ENCODE measurements at places on chromosomes 11 and 22.

GRCh38 chr11:14537134-14537599, 17.0 kb upstream of the PSMA1 start:
- peak; percentile 36 for DNase-seq

DNA sequence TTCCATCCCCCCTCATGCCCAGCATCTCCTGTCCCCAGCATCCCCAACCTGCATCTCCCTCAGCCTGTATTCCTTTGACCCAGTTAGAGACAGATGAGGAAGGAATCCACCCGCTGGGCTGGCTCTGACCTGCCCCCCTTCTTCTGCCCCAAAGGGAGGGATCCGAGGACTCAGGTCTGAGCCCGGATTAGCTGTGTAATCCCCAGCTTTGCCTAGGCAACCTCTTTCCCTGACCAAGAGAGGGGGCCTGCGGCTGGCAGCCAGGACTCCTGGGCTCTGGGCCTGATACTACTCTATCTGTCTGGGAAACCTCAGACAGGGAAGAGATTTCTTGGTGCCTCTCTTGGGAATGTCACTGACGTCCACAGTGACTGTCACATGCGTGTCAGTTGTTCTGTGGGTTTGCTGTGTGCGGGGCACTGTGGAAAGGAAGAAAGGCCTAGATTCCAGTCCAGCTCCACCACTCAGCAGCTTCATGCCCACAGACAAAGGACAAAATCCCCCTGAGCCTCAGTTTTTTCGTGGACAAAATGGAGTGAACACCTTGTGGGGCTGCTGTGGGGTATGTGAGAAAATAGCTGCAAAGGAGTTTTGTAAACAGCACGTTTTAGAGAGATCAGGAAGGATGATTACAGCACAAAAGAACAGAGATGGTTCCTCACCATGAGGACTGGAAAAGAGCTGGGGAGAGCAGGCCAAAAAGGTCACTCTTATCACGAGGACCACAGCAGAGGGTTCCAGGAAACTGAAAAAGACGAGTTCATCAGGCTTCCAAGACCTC, 1.3 kb upstream of the NDUFV1 start:
- DNase-seq: no peak

DNA sequence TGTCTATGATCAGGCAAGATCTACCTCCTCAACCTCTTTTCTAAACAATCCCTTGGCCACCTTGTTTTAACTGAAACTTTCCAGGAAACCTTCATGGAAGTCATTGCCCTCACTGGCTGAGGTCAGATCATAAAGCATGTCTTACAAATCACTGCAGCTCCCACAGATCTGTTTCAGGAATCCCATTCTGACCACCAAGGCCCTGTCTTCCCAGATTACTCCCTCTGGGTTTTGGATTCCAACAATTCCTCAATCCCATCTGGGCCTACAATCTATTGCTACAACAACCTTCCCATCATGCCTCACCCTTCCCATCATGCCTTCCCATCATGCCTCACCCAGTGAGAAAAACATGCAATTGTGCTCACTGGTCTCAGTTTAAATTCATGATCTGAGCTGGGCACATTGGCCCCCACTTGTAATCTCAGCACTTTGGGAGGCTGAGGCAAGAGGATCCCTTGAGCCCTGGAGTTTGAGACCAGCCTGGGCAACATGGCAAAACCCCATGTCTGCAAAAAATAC, 15.9 kb downstream of the ADAMTS15 start:
- no peak for DNase-seq

DNA sequence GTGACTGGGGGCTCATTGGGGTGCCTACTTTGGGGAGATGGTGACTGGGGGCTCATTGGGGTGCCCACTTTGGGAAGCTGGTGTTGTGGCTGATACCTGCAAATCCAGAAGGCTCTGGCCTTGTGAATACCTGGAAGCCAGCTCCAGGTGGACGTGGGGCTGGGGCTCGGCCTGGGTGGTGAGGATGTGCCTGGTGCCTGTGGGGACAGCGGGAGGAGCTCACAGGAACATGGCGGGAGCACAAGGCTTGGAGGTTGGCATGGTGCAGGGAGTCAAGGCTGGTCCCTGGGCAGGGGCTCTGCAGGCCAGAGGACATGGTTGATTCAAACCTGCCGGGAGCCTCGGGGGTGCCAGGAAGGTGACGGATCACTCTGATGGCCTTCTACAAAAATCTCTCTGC, 1165.7 kb downstream of the BRD1 start:
- no peak for DNase-seq

- DNase-seq: no peak
Measured at GRCh38 chr11:63845911-63846310, 7.0 kb downstream of the MARK2 start.

- DNase-seq: no peak
Measured at GRCh38 chr22:21628386-21629254, 1.2 kb downstream of the YDJC start.

GRCh38 chr22:21738966-21739365, 3.4 kb upstream of the YPEL1 start:
- no peak for DNase-seq

DNA sequence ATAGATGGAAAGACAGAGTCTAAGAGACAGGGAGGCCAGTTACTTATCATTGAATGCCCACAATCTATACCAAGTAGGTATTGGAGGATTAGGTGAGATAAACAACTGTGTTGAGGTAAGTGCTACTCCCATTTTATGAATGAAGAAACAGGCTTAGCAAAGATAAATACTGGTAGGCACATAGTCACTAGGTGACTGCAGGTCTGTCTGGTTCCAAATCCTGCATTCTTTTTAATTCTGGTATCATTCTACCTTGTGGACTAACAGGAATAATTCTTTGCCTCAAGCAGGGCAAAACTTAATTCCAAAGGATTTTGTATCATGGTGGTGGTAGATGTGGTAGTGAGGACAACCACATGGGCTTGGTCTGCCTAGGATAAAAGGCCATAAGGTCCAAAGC, 28.4 kb downstream of the RNF169 start:
- no peak for DNase-seq

DNA sequence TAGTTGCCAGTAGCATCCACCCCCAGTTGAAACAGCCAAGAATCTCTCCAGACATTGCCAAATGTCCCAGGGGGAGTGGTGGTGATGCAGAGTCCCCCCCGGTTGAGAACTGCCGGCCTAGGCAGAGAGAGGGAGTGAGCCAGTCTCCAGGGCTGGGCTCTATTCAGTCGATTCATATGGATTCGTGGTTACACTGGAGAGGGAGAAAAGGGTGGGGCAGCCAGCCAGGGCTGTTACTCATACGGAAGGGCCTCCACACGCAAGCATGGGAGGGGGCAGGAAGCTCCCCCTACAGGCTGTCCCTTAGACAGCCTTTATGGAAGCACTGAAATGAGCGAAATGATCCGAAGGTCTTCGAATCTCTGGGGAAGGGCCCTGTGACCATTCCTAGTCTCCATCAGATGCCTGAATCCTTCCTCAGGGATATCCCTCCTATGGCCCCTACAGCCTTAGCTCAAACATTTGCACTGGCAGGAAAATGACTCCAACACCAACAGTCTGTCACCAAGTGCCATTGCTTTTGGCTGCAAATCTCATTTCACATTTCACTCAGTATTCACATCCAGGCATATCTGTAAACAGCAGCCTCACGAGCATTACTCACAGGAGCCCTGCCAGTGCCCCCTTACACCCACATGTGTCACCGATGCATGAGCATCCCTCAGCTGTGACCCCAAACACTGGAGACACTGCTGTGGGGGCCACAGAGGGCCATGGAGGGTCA, 18.4 kb upstream of the TLCD5 start:
- DNase-seq: no peak

DNA sequence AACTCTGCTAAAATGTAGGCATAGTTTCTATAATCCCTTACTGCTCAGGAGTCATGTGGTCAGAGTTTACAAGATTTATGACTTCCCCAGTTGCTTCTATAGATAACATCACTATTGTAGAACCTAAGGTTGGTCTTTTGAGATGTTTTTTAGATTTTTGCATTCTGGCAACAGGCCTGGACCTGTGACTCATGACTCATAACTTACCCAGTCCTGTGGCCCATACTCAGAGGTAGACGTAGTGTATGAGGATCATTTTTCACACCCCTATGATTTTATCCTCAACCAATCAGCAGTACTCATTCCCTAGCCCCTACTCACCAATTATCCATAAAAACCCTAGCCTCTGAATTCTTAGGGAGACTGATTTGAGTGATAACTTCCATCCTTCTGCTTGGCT, 384.4 kb upstream of the DDI1 start:
- DNase-seq: no peak

DNA sequence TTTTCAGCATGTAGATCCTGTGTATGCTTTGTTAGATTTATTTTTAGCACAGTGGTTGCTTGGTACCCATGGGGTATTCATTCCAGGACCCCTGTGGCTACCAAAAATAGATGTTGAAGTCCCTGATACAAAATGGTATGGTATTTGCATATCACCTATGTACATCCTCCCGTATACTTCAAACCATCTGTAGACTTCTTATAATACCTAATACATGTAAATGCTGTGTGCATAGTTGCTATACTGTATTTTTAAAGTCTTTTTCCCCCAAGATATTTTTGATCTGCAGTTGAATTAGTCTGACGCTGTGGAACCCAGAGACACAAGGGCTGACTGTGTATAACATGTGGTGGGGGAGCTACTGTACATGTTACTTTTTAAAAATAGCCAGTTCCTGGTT, 101.1 kb downstream of the ATXN10 start:
- DNase-seq: no peak

- DNase-seq: no peak
Measured at GRCh38 chr22:40309631-40310030, 36.7 kb upstream of the ADSL start.

- DNase-seq: no peak
Measured at GRCh38 chr22:46967445-46968358, 205.3 kb downstream of the TBC1D22A start.

DNA sequence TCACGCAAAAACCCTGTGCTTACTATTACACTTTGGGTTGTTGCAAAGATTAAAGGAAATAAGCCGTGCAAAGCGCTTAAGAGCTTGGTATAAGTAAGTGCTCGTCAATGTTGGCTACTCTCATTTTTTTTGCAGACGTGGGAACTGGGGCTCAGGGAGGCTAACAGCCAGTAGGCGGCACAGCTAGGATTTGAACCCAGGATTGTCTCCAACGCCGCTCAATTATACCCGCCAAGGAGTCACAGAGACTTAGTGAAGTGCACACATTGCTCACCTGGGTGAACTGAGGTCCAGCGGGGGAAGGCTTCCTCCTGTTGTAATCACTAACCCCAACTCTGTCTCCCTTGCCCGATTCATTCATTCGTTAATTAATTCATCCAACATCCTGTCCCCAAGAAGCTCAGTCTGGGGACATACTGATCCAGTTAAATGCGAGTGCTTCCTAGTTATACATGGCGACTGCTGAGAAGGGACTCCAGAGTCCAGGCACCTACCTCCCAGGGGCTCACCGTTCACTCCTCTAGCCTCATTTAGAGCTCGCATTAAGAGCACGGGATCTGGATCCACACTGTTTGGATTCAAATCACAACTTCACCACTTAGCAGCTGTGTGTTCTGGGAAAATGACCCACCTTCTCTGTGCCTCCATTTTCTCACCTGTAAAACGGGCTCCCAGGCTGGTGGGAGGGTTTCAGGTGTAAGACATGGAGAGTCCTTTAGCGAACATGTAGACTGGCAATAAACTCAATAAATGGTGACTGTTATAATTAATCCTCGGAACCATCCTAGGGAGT, 838 bp upstream of the MTFP1 start:
- peak; percentile 25 for DNase-seq

GRCh38 chr22:19929586-19930550, 11.7 kb upstream of the COMT start:
- DNase-seq: no peak

DNA sequence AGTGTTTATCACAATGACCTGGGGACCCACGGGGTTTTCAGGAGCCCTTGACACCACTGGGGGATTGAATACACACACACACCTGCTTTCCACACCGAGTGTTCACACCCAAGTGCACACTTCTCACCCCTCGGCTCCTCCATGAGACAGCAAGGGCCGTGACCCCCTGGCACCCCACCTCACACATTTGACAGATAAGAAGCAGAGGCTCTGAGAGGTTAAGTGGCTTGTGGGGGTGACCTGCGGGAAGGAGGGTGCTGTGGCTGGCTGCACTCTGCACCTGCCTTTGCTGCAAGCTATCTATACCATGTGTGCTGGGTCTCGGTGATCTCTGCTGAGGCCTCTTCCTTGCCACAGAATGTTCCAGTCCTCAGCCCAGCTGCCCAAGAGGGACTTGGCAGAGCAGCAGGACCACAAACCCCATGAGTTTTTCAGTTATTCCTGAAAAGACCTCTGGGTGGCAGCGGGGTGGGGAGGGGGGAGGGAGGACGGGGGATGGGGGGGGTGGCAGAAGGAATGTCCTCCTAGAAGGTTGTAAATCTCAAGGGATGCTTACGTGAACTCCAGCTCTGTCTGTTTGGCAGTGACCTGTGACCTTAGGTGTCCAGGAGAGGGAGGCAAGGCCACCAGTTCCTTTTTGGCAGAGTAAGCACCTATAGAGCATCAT, 47.9 kb upstream of the RFPL3 start:
- DNase-seq: no peak

DNA sequence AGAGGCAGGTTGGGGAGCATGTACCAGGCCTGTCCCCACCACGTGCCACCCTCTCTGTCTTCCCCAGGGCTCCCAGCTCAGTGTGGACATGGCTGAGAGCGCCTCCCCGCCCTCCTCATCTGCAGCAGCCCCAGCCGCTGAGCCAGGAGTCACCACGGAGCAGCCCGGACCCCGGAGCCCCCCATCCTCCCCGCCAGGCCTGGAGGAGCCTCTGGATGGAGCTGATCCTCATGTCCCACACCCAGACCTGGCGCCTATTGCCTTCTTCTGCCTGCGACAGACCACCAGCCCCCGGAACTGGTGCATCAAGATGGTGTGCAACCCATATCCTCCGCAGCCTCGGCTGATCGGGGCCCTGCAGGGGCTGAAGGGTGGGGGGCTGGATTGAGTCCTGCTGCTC, at the start of gene CACNA1I:
TSS of gene CACNA1I (plus strand) at position 89 of the 400 bp plus-strand sequence. CDS start at position 89, 0 bp downstream.
- no peak for DNase-seq

GRCh38 chr22:43183496-43184277, 3.2 kb downstream of the TTLL12 start:
- DNase-seq: no peak

DNA sequence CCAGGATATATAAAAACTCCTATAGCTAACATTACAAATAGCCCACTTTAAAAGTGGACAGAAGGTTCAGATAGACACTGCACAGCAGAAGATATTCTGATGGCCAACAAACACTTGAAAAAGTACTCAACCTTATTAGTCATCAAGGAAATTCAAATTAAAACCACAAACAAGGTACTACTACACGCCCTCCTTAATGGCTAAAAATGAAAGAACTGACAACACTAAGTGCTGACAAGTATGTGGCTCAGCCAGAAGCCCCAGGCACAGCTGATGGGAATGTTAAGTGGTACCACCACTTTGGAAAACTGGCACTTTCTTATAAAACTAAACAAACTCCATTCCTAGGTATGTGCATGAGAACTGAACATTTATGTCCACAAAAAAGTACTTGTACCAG, 320.1 kb downstream of the TBC1D22A start:
- DNase-seq: no peak

- no peak for DNase-seq
Measured at GRCh38 chr22:38474003-38474607, 6.2 kb downstream of the KDELR3 start.

DNA sequence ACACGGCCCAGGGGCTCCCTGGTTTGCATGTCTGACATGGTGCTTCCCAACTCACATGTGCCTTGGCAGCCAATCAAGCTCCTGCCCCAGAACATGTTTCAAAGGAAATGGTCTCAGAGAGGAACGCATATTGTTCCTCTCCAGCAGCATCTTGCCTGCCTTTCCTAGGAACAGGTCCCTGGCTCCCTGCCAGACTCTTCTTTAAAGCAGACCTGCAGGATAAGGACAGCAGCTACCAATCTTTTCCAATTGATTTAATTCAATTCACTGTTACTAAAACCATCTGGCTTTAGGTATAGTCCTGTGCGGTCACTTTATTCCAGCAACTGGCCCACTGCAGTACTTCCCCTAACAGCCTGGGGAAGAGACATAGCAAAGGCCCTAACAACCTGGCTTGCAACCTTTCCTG, 79.9 kb downstream of the AMBRA1 start:
- DNase-seq: no peak
